ENCODE measurements at places on chromosomes 1 and 21.

DNA sequence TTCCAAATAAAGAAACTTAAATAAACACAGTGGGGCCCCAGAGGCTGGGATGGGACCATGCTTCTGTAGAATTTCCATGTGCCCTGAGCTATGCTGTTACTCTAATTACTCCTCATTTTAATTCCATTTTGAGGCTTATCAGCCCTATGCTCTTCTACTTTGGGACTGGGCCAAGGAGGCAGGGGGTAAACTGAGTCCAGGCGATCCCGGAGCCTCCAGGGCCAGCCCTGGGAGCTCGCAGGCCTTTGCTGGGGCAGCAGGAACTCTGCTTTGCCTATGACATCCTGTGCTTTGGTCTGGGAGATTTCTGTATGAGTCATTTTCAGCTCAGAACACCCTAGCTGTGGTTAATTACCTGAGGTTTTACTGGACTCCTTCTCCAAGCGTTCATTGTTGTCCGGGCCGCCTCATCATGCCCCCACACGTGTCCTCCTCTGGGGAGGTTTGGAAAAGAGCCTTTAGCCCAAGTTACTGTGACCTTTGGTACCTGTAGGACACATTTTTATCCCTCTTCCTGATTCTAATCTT lies 95.7 kb downstream of the RHOU start:
- no peak for DNase-seq

DNA sequence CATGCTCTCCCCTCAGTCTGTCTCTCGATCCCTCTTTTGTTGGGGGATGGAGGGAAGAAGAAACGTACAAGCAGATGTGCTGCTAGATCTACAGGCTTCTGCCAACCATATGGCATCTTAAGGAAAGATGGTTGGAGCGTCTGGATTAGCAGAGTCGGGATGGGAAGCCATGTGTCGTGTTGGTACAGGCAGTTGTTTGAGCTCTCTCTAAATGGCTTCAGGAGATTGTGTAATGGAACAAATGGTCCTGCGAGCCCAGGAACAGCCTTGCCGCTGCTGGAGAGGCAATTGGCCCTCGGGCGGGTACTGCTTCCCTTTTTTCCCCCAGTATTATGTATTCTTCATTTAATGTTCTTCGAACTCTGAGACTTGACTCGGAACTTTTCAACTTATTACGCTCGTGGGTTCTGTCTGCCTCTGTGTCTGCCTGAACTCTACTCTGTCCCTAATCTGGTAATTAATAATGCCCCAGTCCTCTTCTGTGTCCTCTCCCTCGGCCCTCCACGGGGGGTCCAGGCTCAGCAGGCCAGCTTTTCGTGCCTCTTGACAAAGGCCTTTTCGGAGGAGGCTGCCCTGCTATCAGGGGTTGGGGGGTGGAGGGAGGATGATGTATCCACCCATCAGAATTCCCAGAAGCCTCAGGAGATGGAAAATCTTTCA lies 215.3 kb downstream of the SDCCAG8 start:
- DNase-seq = no peak

DNA sequence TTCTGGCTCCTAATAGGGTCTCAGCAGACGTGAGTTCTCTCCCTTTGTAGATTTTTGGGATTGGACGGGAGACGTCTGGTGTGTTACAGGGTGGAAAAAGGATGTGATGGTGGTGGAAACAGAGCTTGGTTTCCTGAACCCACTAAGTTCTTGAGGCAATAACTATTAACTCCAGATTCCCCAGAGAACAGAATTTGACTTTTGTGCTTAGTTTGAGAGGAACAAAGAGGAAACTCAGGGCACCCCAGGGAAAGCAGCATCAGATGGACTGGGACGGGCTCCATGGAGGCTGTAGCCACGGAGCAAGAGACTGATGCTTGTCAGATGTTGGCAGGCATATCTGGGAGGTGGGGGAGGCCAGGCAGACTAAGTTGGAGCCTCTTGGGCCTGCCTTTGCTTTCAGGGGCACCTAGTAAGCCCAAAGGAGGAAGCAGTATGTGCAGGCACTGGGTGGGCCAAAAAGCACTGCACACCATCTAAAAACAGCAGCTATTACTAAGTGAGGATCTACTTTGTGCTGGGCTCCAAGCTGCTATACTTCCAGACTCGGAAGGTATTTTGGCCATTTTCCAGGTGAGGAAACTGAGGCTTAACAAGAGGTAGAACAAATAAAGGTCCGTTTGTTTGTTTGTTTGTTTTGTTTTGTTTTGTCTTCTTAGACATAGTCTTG lies 66.9 kb downstream of the EPHB2 start:
- no peak for DNase-seq

DNA sequence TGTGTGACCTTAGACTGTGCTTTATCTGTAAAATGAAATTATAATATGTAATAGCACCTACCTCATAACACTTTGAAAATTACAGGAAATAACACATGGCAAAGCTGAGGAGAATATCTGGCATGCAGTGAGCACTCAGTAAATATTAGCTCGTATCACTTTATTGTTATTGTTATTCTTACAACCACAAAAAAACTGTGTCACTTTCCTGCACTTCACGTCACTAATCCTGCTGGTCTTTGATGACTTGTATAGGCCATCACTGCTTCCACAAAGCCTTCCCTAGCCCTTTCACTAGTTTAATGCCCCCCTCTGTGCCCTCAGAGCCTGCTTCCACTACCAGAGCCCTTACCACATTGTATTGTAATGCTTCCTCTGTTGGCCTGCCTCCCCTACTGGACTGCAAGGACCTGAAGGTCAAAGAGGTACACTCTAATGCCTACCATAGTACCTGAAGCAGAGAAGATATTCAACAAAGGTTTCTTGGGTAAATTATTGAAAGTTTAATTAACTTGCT lies 231.6 kb downstream of the NFIA start:
- DNase-seq = no peak

DNA sequence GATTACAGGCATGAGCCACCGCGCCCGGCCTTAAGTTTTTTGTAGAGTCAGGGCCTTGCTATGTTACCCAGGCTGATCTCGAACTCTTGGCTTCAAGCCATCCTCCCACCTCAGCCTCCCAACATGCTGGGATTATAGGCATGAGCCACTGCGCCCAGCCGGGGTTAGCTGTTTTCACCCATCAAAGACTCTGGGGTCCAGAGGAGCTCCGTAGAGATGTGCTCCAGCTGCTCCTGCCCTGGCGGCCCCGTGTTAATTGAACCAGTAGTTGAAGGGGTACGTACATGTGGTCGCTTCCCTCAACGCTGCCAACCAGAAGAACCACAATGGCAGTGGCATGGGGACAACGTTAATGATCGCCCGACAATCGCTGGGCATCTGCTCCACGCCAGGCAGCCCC lies 72.0 kb downstream of the NPHP4 start:
- DNase-seq = no peak

DNA sequence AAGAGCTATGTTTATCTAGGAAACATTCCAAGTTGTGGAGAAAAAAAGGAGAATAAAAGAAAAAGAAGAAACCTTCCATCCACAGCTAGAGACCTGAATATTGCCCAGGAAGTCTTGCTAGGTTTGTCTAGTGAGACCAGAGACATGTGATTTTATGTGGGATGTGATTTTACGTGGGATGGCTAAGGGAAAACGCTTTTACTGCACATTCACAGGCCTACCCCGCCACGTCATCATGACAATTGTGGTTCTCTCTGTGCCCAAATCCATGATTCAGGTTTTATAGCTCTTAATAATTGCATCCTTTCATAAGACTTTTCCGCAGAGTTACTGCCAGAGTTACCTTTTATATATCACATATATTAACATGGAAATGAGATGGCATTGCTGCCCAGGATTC lies 86.4 kb upstream of the SSX2IP start:
- DNase-seq = no peak

GRCh38 chr1:226128487-226129075 lies 58.0 kb downstream of the ACBD3 start:
- no peak for DNase-seq

DNA sequence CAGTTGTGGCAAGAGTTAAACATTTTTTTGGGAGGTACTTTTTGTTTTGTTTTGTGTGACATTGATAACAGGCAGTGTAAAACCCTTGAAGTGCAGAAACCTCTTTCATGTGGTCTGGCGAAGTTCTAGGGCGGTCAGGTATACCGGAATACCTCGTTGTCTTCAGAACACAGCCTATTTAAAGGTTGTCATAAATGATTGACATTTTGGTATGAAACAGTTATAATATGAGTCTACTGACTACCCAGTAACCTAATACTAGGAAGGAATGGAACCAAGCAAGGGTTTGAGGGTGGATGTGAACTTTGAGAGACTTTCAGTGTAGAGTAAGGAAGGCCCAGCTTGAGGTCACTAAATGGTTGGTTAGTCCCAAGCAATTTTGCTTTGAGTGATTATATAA lies 40.5 kb downstream of the PATJ start:
- peak; percentile 68 for DNase-seq

DNA sequence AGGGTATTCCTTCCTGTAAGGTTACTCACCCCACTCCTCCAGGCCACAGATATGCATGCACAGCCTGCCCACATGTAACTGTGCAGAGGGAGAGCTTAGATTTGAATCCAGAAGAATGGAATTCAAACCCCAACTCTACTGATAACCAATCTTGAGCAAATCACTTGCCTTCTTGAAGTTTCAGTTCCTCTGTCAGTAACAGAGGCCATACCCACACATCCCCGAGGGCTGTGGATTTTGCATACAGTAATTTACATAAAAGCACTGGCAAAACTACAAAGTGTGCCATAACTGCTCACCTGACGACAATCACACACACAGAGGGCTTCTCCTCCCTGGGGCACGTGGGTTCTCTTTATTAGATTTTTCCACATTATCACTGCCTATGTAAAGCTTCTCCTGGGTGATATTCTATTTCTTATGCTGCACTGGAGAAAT lies 18.6 kb downstream of the CD247 start:
- DNase-seq = peak; percentile 42

DNA sequence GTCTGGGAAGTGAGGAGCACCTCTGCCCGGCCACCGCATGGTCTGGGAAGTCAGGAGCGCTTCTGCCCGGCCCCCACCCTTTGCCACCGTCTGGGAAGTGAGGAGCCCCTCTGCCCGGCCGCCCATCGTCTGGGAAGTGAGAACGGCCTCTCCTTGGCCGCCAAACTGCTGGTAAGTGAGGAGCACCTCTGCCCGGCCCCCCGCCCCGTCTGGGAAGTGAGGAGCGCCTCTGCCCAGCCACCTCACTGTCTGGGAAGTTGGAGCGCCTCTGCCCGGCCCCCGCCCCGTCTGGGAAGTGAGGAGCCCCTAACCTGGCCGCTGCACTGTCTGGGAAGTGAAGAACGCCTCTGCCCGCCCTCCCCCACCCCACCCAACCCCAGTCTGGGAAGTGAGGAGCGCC lies 22.6 kb downstream of the KCNH1 start:
- no peak for DNase-seq

GRCh38 chr1:156721131-156721530 lies 7.1 kb upstream of the METTL25B start:
- DNase-seq = no peak

- peak; percentile 12 for DNase-seq
These were observed 450.7 kb downstream of the PTPRC start for GRCh38 chr1:199089393-199090122.

DNA sequence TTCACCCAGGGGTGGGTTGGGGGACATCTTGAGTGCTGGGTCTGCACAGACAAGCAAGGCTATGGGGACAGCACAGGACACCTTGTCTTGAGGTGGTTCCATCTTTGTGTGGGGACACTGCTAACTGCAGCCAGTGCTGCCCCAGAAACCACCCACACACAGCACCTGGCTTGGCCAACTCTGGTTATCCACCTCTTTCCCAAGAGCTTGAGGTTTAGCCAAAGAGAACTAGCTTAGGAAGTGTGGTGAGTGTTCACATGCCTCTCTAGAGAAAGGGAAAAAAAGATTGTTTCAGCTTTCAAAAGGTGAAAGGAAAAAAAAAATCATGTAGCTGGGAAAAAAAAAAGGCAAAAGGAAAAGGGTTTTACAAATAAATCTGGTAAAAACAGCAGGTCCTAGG lies 32.4 kb downstream of the BCAR3 start:
- no peak for DNase-seq

DNA sequence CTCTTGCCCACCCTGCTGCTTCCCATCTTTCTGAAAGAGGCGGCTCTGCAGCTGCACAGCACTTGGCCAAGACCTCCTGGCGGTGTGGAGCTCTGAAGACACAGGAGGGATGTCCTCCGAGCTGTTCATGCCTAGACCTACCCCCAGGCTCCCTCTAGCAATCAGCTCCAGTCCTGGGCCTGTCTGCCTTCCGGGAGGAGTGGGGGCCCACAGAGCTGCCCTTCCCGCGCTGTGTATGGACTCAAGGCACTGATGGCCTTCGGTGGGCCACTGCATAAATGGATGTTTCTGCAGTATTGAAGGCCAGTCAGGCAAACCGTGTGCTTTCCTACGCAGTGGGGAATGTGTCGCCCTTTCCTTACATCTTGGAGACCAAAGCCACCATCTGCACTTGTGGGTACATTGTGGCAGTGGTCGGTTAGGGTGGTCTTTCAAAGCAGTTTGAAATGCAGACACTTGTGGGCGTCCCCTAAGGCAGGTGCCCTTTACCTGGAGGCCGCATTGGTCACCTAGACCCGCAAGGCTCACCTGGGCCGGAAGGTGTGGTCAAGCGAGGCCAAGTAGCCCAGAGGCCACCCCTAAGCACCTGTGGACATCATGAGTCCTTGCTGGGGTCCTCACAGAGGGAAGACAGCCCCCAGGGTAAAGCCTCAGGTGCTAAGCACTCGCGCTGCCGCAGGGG lies 912 bp upstream of the PKNOX1 start:
- peak; percentile 5 for DNase-seq

- no peak for DNase-seq
These were observed 2.2 kb upstream of the PTPN7 start for GRCh38 chr1:202162418-202163280.

- DNase-seq = no peak
These were observed 465.6 kb upstream of the ADGRL4 start for GRCh38 chr1:79472067-79472656.

GRCh38 chr1:54867717-54868057 lies 19.3 kb downstream of the DHCR24 start:
- DNase-seq = no peak

DNA sequence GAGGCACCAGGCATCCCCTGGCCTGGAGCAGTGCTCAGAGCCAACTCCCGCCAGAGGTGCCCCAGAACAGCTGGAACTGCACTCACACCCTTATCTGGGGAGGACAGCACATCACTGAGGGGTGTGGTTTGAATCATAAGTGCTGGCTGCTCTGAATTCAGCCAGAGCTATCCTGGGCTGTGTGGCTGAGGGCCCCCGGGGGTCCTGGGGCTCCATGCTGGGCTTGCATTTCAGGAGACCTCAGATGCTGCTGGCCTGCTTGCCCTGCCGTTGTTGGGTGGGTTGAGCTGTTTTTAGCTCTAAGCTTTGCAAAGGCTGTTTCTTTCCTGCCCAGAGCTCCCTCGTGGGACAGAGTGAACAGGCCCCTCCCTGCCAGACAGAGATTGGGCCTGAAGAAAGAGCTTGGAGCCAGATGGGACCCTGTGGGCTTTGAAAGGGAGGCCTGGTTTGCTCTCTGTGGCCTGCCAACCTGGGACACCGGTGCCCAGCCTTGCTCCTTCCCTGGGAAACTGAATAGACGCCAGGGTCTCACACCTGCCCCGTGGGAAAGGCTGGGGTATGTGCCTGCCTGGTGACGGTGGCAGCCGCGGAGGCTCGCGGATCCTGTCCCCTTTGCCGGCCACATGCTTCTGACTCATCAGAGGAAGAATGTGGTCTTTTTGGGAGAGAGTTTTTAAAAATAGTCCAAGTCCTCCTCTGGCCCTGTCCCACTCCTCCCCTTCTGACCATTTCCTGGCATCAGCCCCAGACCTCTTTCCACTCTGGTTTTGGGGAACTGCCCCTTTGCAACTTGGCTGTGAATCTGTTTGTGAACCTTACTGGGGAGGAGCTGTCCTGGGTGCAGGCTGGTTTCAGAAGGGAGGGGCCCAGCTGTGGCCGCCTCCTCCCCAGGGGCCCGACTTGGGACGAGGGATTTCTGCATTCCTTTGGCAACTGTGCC lies 30.0 kb downstream of the ARHGEF10L start:
- no peak for DNase-seq
